GM12864 (cell line): ENCODE measurements at places on chromosomes 1 and 21.

- DNase-seq = no peak
Measured at GRCh38 chr1:159594625-159595405, 7.2 kb downstream of the APCS start.

DNA sequence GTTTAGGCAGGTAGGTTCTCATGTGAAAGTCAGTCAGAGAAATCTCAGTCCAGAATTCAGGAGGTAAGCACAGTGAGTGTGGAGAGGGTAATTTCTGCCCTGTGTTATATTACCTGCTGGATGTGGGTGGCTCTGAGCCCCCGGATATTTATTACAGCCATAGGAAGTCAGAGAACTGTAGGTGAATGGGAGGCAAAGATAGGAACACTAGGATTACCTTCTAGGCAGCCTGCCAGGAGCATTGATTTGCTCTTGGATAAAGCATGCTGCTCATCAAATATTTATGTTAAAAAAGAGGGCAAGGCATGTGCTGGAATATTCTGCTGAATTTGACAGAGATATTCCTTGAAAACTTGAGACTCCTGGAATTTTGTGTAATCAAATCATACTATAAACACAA lies 8.5 kb downstream of the GNG12 start:
- DNase-seq = no peak

GRCh38 chr1:62784509-62785365 lies 805 bp downstream of the ATG4C start:
- no peak for DNase-seq

DNA sequence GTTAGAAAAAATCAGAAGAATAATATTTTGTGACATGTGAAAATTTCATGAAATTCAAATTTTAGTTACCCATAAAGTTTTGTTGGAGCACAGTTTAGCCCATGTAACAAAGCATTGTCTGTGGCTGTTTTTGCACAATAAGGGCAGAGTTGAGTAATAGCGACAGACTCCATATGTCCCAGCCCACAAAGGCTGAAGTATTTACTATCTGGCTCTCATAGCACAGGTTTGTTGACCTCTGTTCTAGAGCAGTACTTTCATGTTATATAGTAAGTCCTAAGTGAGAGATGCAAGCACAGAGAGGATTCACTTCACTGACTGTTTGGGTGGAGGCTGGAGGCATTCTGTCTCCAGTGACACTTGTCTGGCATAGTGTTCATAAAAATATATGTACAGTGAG lies 6.8 kb downstream of the LAMC1 start:
- DNase-seq = no peak

- DNase-seq = no peak
Measured at GRCh38 chr1:153333902-153334301, 14.7 kb downstream of the PGLYRP4 start.

GRCh38 chr1:229341774-229342655 lies 832 bp downstream of the CCSAP start:
- peak; percentile 8 for DNase-seq

GRCh38 chr1:99503276-99503747 lies 142.6 kb upstream of the PALMD start:
- DNase-seq = no peak

DNA sequence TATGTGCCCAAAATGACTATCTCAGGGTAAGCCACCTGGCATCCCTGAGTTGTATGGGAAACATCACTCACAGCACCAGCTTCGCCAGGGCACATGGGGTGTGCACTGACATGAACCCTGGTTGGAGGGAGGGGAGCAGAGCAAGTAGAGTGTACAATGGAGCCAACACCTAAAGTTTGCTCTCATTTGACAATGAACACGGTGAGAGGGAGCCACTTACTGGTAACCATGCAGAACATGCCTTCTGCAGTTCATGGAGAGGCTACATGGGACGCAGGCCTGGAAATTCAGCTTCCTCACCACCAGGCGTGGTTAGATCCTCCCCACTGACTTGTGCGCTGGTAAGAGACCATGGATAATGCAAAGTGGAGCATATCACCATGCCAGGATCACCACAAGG lies 10.0 kb upstream of the CPLANE2 start:
- DNase-seq = no peak

GRCh38 chr21:26835714-26836265 lies 9.4 kb downstream of the ADAMTS1 start:
- DNase-seq = no peak

- no peak for DNase-seq
Measured at GRCh38 chr1:240155605-240156004, 63.9 kb downstream of the FMN2 start.

DNA sequence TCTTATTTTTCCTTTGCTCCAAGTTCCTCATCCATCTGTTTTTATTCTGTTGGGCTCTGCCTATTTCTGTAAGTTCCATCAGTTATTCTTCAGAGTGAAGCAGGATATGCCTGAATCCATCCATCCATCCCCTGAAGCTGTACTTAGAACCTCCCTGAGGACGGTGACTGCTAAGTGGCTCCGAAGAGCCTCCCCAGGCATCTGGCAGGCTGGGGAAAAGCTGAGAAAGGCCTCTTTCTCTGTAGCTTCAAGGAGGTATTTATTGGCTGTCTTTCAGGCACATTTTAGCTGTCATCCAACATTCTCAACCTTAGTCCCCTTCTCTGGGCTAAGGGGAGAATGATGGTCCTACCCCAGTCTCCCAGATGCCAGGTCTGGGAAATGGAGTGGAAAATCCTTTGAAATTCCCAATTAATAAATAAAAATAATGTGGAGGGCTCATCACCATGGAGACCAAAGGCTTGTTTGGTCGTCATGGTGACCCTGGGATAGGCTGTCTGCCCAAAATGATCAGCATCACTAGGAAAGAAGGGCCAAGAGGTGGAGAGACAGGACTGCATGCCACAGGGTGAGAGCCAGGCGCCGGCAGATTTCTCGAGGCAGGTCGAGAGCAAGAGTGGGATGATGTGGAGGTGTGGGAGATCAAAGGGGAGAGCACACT lies 82.0 kb downstream of the UBIAD1 start:
- DNase-seq = no peak

DNA sequence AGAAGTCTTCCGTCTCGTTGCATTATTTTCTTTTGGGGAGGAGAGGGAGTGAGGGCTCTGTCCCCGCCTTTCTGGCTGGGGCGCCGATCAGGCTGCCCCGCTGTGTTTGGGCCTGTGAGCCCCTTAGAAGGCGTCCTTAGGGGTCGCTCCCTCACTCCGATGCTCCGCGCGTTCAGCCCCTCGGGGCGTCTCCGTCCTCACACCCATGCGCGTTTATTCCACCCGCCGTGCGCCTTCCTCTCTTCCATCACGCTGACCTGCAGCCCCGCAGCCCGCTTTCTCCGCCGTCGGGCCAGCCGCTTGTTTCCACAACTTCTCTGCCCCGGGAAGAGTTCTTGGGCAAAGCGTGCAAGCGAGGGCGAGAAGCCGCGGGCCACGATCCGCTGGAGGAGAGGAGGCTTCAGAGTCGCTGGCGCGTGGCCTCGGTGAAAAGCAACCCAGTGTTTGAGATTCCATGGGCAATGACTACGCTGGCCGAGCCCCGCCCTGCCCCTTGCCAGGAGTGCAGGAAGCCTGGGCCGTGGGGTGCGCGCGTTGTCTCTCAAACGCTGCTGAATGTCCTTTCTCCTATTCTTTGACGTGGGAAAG lies 27.7 kb downstream of the TRIM11 start:
- DNase-seq = no peak

GRCh38 chr1:12076425-12077005 lies 13.4 kb downstream of the TNFRSF8 start:
- DNase-seq = no peak

DNA sequence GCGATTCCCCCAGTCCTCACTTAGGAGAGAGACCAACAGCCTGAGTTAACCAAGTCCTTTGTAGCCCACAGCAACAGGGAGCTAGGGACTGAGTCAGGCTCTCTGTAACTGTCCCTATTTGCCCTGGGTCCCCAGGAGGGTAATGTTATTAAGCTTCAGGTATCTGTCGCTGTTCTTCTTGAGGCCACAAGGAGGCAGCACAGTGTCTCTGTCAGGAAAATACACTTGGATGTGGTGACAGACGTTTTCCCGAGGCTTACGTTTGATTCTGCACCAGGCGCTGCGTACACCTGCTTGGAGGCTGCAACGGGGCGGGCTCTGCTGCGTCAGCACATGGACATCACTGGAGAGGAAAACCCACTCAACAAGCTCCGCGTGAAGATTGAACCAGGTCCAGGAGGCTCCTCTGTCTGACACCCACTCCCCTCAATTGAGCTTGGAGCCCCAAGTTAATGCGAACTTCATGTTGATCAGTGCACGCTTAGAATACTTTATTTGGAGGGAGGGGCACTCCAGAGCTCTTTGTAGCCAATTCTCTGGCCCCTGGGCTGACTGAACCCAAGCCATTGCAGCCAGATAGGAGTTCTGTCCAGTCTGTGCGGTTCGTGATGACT lies 10.7 kb upstream of the ELF3 start:
- DNase-seq = no peak

DNA sequence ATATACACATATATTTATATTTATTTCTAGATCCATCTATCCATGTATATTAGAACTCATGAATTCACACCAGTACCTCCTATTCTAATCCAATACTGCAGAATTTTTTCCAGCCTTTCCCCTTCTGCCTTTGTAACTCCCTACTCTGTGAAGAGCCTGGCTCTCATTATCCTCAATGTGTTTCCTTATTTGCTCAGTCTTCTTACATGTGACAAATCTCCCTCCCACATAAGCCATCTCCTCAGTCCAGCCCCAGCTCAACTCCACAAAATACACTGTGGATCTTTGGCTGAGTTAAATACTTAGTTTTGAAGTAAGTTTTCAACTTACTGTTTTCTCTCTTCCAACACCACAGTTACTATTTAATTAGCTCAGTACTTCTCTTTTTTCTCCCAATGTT lies 45.7 kb downstream of the ATP5PO start:
- no peak for DNase-seq

GRCh38 chr21:31176080-31176551 lies 137.8 kb upstream of the KRTAP19-8 start:
- no peak for DNase-seq

- no peak for DNase-seq
Measured at GRCh38 chr1:97976801-97977200, 56.0 kb upstream of the DPYD start.

DNA sequence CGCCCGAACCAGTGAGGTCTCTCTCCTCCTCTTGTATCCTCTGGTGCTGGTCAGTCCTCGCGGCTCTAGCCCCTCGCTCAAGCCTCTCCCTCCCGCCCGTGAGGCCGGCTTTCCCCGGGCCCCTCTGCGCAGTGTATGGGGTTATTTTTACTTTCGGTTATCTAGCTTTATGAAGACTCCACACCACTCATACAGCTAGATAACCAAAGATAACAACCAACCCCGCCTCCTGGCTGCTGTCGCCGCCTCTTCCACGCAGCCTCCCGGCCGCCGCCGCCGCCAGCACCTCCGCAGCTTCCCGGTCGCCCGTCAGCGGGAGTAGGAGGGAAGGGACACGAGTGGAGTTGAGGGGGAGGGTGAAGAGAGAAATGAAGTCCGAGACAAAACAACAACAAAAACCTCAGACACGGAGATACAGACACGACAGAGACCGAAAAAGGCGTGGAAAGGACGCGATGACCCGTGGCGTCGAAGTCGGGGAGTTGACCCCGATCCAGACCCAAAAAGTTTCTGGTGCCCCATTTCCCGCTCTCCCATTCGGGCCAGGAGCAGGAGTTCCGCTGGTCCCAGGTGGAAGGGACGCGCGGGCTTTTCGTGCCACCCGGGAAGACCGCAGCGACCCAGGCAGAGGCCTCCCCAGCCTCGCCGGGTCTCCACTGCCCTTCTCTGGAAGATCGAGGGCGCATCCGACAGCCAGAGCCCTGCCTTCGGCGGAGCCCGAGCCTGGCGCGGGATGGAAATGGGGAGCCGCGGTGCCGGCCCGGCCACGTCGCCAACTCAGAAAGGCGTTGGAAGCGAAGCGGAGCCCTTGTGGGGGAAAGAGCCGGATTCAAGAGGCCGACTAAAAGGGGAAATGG lies 51.4 kb downstream of the RHBG start:
- no peak for DNase-seq

DNA sequence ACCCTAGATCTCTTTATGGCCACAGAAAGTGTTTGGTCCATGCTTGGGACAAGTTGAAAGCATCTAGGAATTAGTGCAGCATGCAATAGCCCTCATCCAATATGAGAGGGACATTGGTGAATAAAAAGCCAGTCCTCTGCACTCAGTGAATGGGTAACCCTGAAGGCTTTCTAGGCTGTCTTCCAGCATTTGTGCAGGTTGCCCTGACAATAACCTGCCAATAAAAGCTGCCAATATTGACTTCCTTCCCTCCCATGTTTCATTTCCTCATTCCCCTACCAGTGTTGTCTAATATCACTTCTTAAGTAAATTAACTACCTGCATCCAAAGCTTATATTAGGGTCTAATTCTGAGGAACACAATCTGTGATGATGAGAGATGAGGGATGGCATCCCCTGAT lies 563.6 kb upstream of the NEGR1 start:
- DNase-seq = no peak

DNA sequence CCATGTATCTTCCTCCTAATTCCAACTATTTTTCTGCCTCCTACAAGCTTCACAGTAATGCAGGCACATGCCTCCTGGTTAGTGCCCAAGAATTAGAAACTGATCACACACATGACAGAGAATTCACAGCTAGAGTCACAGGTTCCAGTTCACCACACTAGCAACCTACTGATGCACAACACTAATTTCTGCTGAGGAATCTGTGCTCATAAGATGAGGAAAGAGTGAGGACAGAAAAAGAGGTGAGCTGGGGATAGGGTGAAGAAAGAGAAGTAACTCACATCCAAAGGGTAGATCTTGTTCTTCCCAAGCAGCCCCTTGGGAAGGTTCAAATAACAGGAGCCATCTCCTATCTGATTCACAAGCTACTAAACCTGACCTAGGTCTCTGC lies 61.3 kb downstream of the PUM1 start:
- no peak for DNase-seq

- DNase-seq = no peak
Measured at GRCh38 chr1:51973587-51974474, 16.7 kb downstream of the RAB3B start.

DNA sequence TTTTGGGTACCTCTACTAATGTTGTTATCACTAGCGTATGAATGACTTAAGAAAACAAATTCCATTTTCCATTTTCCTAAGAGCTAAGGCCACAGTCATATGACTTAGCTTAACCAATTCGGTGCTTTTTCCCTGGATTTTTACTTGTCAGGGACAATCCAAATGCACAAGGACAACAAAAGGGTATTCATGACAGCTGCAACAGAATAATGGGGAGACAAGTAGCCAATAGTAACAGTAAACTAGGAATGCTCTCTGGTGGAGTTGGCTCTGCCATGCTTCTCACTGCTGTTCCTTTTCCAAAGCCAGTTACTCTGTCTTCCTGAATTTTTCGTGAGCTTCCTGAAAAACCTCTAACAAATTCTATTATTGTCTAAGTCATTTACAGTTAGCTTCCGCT lies 52.9 kb downstream of the LRRIQ3 start:
- DNase-seq = no peak
